Stimulated activated CD4-positive, alpha-beta T cell treated with anti-CD3 and anti-CD28 coated beads, Interleukin-12 subunit alpha, Interleukin-12 subunit beta, amount 100 ng/mL, for 4 hours (primary cell): ENCODE measurements at places on chromosomes 5 and 9.

GRCh38 chr9:72896439-72896838, 56.4 kb downstream of the ALDH1A1 start:
- DNase-seq = no peak

- no peak for DNase-seq
Observed at GRCh38 chr9:75121914-75122558, 33.7 kb downstream of the OSTF1 start.

GRCh38 chr5:160991205-160991604, 139.2 kb upstream of the ATP10B start:
- no peak for DNase-seq

- no peak for DNase-seq
Observed at GRCh38 chr9:134678206-134678605, 36.6 kb downstream of the COL5A1 start.

- DNase-seq = no peak
Observed at GRCh38 chr9:101675341-101675740, 63.1 kb downstream of the GRIN3A start.

- no peak for DNase-seq
Observed at GRCh38 chr9:23674016-23674585, 151.9 kb downstream of the ELAVL2 start.

DNA sequence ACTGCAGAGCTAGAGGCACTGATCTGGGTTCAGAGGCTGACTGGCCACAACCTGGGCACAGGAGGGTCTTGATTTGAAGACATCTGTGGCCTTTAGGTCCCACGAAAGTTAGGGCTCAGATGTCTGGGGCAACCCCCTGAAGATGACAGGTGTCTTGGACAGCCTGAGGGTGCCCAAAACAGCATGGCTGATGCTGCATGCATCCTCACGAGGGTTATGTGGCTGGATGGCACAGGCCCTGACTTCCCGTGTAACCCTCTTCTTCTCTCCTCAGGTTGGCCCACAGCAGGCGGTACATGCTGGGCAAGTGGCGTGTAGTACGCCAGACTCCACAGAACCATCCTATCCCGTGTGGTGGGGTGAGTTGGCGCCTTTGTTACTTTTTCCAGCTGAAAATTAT, 29.8 kb upstream of the GFPT2 start:
- DNase-seq = no peak

DNA sequence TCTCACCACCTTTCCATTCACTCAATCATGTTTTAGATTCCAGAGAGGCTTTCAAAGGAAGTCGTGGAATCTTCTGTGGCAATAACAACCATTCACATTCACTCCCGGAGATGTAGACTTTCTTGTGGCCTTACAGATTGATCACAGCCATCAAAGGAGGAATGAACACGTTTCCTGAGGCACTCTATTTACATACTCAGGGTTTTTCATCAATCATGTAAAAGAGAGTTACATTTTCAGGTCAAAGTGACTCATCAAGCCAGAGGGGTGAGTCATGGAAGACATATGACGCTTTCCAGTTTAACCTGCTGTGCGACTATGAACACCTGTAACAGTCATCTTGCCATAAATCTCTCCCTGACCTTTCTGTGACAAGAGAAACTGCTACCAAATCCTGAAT, 39.3 kb upstream of the RAD23B start:
- peak; percentile 6 for DNase-seq

DNA sequence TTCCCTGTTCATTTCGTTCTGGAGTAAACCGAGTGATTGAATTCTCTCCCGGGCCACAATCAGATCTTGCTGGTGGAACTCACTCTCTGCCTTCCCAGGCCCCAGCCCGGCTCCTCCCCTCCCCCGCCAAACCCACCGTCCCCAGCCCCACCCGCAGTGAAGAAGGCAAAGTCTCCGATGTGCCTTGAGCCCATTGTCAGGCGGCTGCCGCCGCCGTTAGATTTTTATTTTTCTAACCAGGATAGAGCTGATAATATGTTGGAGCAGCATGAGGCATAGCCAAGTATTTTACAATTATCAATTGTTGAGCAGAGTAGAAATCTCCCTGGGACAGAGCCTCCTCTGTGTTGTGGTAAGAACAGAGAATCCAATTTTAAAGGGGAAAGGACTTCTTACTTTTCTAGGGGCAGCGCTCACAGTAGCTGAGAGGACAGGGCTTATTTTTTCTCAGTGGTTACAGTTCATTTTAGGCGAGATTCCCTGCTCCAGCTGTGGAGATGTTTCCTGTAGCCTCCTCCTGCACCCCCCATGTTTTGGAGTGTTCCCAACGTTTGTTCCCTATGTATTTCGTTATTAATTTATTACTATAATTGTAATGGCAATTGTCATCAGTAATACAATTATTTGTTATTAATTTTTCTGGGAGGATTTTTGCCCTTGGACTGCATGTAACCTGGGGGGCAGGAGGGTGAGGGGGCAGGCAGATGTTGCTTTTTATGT, 1.3 kb downstream of the PSAT1 start:
- peak; percentile 25 for DNase-seq

DNA sequence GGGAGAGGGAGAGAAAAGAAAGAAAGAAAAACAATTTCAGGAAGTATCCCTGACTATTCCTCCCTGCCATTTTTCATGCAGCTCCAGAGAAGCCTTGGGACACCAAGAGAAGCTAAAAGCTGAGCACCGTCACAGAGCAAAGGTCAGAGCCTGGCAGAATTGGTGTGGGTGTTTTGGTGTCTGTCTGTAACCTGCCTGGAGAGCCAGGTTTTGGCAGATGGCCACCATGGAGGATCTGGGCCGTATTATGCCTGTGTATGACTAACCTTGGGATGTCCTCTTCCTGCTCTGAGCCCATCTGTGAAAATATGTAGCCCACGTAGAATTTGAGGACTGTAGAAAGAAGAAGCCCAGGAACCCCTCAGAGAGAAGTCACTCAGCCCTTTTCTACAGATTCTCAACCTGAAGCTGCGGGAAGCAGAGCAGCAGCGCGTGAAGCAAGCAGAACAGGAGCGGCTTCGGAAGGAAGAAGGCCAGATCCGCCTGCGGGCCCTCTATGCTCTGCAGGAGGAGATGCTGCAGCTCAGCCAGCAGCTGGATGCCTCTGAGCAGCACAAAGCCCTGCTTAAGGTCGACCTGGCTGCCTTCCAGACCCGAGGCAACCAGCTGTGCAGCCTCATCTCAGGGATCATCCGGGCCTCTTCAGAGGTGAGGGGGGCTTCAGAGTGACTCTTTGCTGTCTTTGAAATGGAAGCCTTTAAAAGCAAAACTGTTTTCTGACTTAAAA, 18.8 kb downstream of the GLE1 start:
- no peak for DNase-seq

DNA sequence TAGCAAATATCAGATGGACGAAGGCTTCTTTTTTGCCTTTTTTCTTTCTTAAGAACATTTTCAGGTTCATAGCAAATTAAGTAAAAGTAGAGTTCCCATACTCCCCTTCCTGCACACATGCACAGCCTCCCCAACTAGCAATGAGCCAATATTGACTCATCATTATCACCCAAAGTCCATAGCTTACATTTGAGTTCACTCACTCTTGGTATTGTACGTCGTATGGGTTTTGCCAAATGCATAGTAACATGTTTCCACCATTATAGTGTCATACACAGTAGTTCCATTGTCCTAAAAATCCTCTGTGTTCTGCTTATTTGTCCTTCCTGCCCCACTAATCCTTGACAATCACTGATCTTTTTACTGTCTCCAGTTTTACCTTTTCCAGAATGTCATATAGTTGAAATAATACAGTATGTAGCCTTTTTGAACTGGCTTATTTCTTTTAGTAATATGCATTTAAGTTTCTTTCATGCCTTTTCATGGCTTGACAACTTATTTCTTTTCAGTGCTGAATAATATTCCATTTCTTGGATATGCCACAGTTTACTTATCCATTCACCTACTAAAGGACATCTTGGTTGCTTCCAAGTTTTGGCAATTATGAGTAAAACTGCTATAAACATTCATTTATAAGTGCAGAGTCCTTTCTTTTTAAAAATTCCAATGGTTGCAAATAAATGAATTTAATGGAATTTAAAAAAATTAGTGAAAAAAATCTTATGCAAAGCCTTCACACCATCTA, 242.1 kb downstream of the ISL1 start:
- DNase-seq = no peak

GRCh38 chr9:125694478-125694877, 12.5 kb downstream of the MAPKAP1 start:
- no peak for DNase-seq

DNA sequence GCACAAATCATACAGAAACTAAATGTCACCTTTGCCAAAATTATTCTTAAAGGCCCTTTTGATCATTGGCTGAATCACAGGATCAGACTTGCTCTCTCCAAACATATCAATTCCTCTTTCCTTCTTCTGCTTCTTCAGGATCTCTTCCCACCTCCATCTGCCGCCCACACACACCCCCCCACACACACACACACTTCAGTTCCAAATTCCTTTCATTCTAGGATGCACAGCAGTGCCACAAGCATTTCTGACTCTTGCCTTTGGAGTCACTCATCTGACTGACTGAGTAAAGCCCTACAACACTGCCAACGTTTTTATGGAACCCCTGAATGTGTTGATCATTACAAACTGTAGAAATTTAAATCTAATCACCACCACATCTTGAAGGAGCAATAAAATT, 22.9 kb downstream of the DNAH5 start:
- DNase-seq = no peak

DNA sequence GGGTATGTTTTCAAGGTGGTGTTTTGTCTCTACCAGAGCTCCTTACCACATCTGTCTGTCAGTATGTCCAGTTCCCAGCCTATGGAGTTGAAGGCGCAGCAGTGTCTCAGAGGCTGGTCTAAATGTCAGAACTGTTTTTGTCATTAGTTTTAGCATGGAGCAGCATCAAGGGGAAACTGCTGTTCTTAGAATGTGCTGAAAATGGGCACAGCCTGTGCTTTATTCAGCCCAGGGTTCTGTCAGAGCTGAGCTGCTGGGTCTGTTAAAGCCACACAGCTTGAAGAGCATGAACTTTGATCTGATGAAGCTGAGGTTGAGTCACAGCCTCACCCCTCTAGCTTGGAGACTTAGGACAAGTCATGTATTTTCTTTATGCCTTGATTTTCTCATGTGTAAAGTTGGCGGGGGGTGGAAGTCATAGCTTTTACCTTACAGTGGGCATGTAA, 71.9 kb downstream of the RALGPS1 start:
- DNase-seq = no peak
